ENCODE measurements at places on chromosomes 2 and 18.

DNA sequence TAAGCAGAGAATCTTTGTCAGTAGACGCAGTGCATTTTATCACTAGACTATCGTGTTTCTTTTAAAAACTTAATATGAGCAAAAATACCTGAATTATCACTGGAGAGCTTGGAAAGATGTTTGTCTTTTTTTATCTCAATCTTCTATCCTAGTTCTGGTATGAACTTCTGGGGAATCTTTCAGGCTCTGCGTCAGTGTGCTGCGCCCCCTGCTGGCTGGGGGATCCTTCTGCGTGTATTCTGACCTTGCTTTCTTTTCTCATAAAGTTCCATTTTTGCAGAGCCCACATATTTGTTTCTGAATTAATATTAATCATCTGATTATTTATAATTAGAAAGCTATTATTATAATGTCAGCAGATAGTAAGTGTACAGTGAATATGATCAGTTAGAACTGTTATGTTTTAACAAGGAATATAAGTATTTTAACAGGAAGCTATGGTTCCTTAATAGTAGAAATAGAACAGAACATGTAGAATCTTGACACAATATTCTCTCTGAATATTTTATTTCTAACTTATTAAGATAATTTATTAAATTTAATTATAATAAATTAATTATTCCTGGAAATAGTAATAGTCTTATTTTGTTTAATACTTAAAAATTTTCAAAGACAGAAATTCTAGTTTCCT is 945.0 kb upstream of the CRIM1 start:
- peak; percentile 49 for DNase-seq

GRCh38 chr2:229920011-229920641 is 1.7 kb downstream of the TRIP12 start:
- DNase-seq = no peak

DNA sequence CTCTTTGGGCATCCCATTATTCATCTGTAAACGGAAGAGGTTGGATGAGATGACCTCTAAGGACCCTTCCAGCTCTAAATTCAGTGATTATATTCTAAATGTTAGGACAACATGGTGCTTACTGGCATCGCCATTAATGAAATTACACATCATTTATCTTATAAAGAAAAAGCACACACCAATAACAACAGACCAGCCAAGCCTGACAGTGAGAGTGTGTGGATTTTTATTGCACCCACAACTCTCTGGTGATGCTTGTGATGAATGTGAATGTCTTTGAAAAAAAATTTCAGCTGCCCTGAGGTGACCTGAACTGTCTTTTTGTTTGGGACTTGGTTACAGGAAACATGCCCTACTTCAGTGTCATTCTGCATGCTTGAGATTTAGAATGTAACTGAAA is 513.3 kb upstream of the NRP2 start:
- DNase-seq = no peak

GRCh38 chr2:239355724-239356123 is 45.1 kb downstream of the HDAC4 start:
- no peak for DNase-seq

GRCh38 chr18:57022716-57023115 is 124.2 kb upstream of the BOD1L2 start:
- DNase-seq = no peak

GRCh38 chr2:127597046-127597983 is 48.6 kb upstream of the GPR17 start:
- DNase-seq = no peak

DNA sequence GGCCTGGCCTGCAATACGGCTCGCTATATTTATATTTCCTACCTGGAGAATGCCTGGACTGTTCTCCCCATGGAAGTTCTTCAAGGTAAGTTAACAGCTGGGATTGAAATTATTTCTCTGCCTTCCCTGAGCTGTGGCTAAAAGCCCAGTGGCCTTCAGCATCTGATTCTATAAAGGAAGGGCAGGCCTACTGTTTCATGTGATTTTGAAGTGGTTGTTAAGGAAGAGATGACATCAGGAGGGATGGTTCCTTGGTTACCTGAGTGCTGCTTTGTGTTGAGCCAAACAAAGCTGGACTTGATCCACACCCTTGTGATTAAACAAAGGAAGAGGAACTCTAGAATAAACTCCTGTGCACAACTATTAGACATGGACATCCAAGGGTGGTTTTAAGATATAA is 61.6 kb downstream of the MFSD6 start:
- DNase-seq = peak; percentile 55

GRCh38 chr2:222427646-222428301 is 3.4 kb downstream of the SGPP2 start:
- no peak for DNase-seq

GRCh38 chr2:146985753-146986152 is 859.1 kb upstream of the ACVR2A start:
- no peak for DNase-seq

DNA sequence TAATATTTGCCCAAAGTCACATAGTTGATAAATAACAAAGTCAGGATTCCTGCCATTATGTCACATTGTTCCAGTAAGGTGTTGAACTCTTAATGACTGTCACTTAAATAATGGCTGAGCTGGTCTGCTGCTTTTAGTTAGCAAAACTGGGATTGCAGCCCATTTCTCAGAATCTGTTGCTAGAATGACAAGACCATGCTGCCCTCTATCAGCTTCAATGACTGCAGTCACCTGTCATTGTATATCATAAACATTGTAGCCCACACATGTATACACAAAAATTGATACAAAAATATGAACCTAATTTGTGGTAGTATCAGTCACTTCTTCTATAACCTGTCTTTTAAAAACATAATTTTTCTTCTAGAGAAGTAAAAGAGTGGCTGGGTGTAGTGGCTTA is 121.1 kb downstream of the FAM161A start:
- no peak for DNase-seq

DNA sequence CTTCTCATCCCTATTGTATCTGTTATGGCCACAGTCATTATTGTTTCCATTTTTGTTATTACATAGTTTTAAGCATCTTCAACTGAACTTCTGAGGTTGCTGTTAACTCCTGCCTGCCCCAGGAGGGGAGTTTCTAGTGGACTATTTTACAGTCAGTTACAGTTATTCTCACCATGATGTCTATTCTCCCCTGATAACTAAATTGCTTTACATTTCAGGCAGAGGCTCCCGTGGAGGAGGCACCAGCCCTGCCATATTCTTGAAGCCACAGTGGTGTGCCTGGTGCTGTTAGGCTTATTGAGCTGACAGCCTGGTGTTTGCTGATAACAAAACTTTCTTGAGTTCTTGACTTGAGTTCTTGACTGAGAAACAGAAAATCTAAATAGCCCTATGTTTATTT is 256.4 kb downstream of the TFCP2L1 start:
- DNase-seq = no peak

DNA sequence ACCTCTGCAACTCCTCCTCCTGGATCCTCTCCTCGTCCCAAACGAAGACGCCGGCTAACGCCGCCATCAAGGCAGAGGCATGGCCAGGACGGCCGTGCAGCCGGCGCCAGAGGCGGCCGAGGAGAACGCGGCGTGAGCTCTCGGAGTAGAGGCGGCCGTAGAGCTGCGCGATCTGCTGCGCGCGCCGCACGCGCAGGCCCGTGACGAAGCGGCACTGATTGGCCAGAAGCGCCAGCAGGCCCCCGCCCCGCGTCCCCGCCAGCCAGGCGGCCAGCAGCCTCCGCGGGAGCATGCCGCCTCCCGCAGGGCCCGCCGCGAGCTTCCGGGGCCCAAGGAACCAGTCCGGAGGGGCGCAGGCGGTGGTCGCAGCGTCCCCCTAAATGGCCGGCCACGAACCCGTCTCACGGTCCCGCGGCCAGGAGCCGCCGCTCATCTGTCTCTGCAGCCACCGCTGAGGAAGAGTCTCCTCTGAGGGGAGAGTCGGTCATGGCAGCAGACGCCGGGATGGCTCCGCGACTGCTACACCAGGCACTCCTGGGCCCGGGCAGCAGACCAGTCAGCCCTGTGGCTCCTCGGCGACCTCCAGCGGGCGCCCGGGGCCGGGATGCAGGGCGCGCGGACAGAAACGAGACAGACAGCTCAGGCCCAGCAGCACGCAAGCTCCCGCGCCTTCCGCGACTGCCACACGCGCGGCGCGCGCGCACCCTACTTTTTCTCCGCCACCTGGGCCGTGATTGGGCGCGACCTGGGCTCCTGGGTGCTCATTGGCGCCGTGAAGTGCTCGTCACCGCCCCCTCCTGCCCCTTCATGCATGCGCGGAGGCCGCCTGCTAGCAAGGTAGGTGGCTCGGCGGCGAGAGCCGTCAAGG is at the start of gene STARD7:
Gene STARD7, minus strand, starts transcription at position 685 of the 868 bp plus-strand sequence. Its CDS starts 393 bp downstream, at position 292.
- peak; percentile 98 for DNase-seq

DNA sequence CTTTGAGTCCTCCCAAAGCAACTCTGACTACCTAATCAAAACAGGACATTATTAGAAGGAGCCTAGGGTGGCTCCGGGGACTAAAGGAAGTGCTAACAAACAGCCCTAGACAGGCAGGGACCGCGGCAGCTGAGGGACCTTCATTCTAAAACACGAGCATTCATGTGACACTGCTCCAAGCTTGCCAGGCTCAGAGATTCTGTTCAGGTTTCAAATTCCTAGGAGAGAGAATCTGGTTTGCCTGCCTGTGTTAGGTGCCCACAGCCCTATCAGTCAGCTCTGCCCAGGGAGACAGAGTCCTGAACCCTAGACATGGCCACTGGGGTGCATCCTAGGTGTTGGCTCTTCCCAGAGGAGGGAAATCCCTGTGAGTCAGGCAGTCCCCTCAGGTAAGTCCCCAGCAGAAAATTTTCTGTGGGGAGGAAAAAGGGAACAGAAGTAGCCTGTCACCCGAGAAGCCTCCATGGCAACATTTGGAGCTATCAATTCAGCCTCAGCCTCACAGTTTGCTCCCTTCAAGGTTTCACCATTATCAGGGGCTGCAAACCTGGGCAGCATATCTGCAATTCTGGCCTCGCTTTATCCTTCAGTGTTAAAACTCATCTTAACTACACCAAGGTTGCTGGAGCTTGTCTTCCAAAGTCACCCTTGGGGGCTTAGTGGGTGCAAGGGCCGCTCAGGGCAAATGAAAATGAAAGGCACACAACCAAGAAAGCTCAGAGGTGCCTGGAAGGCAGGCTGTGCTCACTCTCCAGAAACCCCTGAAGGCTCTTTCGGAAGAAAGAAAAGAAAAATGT is 28.6 kb downstream of the PCBP1 start:
- DNase-seq = peak; percentile 82

DNA sequence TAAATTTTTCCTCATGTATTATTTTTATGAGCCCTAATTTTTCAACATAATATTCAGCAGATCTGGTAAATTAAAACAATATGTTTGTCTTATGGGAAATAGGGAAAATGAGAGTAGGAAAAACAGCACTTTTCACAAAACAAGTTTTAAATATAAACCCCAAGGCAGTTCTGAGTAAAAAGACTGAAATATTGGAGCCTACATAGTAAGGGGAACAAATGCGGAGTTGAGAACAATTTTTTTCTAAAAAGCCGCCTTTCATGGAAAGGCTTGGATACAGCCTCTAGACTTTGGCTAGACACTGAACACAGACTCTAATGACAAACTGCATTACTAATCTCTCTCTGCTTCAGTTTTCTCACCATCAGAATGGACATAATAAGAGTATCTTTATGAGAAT is 174.1 kb downstream of the NOL4 start:
- no peak for DNase-seq

DNA sequence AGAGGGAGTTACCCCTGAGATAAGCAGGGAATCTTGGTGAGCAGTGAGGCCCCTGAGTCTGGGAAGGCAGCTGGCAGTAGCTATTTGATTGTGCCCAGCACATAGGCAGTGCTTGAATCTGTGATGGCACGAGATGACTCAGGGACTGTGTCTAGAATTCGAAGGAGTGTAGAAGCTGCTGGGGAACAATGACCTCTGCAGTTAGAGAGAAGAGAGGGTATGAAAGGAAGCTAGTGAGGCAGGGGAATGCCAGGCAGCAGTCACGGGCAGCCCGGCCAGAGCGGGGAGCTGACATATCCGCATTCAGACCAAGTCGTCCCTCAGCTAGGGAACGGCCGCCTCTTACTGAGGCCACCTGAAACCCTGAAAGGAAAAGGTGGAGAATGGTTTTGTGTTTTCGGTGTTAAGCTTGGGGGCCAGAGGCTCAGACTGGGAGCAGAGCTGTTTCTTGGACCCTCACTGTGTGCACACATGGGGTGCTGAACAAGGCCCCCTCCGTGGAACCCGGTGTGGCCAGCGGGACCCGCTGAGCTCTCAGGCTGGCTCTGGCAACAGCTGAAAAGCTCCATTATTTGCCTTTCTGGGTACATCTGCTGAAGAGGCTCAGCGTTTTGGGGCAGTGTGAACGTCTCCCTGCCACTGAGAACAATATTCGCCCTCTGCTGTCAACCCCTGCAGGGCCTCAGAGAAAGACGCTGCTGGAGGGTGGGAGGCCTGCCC is 32.9 kb downstream of the ARHGEF4 start:
- no peak for DNase-seq

DNA sequence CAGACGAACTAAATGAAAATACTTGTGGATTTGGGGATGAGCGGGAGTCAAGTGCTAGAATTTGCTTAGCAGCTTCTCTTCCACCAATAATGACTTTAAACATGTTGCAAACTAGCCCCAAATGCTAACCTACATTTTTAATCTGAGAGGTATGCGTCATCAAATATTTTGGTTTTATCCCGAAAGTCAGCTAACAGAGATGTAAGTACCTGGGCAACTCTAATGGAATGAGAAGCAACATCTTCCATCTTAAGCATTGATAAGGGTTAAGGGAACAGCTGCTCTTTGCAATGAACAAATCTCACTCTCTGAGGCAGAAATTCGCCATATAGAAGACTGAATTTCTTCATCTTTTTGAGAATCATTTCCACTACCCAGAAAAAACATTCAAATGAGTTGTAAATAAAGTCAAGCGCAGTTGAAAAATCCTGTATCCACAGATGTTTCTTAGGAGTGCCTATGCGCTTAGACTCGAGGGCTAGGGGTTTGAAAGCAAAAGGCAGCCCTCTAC is 926 bp upstream of the YPEL5 start:
- DNase-seq = no peak

Measured in SJCRH30 (cell line).